ENCODE measurements at places on chromosomes 6 and 20.

- no peak for DNase-seq
Measured at GRCh38 chr6:40499215-40499614, 87.9 kb downstream of the LRFN2 start.

- DNase-seq, result no peak
Measured at GRCh38 chr6:84059082-84059481, 25.5 kb downstream of the MRAP2 start.

GRCh38 chr6:137848672-137849071 lies 18.4 kb upstream of the TNFAIP3 start:
- DNase-seq, result no peak

DNA sequence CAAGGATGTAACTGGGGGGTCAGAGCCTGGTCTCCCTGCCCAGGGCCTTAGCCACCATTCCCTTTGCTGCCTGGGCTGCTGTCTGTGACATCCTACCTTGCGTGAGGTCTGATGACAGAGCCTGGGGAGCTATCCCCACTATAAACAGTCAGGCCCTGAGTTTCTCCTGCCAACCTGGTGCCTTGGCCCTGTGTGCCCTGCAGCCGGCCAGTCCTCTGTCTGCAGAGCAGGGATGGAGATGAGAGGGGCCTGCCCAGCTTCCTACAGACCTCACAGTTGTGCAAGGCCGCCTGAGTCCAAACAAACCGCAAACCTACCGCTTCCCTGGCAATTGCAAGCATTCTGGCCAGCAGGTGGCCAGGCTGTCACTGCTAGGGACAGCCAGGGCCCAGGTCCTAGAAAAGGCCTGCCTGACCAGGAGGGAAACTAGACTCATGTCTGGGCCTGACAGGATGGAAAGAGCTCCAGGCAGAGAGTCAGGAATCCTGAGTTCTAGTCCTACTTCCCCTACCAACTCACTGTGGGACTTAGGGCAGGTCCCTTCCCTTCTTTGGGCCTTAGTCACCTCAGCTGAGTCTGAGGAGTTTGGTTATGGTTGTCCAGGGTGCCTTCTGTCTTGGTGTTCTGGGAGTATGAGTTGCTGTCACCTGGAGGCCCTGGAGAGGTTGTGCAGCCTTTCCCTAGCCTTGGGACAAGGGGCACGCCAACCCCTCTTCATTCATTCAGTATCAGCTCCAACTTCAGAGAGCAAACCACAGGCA lies 86.2 kb downstream of the VEGFA start:
- no peak for DNase-seq

- DNase-seq, result no peak
Measured at GRCh38 chr20:3350422-3350821, 57.0 kb downstream of the DNAAF9 start.

GRCh38 chr20:51985013-51985415 lies 182.7 kb upstream of the SALL4 start:
- peak; percentile 88 for DNase-seq

DNA sequence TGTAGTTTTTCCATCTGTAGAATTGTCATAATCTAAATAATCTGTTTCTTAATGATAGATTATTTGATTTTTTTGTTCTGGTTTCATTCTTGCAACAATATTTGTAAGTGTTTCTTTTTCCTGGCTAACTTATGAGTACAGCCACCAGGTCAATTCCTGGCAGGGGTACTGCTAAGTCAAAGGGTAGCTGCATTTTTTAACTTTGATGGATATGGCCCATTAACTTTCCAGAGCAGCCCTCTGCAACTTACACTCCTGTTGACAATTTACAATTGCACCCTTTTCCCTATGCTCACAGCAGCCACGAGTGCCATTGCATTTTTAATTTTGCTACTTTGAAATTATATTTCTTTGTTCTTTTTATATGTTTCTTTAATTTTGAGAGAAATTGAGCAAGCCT lies 209.3 kb upstream of the CST7 start:
- DNase-seq, result no peak

GRCh38 chr20:3046677-3047462 lies 1.0 kb downstream of the MRPS26 start:
- DNase-seq, result no peak

- no peak for DNase-seq
Measured at GRCh38 chr6:162777091-162777490, 49.3 kb downstream of the PACRG start.

DNA sequence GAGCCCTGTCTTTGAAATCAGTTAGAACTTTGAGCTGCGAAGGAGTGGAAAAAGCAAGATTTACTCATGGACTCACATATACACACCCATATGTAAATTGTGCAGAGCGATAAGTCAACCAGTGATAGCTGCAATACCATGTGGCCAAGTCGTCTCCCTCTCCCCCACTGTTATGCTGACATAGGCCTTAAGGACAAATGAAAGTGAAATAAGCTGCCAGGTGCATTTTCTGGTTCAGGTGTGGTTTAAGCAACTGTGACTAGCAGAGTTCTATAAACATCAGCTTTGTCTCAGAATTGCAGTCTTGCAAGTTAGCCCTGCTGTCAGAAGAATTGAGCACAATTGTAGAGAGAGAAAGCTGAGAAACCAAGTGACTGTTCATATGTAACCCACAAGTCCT lies 9.6 kb downstream of the FAM83B start:
- DNase-seq, result no peak

Measured in RCC 7860 (cell line).